Fibroblast of pulmonary artery (primary cell): ENCODE measurements at places on chromosomes 16 and 17.
A peak's percentile ranks its signal among the peaks of the same experiment; 100 is the strongest.

- DNase-seq, result peak; percentile 67
Measured at GRCh38 chr16:3266873-3267537, 10.6 kb upstream of the MEFV start.

GRCh38 chr17:78761789-78762406, 20.2 kb downstream of the CYTH1 start:
- DNase-seq, result peak; percentile 42

- no peak for DNase-seq
Measured at GRCh38 chr17:1304962-1305563, 25.6 kb downstream of the TRARG1 start.

GRCh38 chr17:8785547-8786413, 13.4 kb downstream of the MFSD6L start:
- peak; percentile 76 for DNase-seq
